ENCODE measurements at places on chromosomes 12 and 14.

DNA sequence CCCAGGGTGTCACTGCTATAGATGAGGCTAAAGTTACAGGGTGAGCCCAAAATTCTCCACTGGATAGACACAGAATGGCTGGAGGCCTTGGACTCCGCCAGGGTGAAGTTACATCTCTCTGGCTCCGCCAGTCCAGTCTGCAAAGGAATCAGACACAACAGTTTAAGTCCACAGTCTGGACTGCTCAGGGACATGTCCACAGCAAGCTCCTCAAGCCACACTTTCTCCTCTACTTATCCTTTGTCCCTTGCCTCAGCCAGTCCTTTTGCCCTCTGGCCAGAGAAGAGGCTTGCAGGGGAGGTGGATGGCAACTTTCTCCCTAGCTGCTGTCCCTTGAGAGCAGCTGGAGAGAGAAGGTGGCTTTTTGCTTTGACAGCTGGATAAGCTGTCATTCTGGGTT, 28.0 kb downstream of the PTPRB start:
- DNase-seq, result no peak

DNA sequence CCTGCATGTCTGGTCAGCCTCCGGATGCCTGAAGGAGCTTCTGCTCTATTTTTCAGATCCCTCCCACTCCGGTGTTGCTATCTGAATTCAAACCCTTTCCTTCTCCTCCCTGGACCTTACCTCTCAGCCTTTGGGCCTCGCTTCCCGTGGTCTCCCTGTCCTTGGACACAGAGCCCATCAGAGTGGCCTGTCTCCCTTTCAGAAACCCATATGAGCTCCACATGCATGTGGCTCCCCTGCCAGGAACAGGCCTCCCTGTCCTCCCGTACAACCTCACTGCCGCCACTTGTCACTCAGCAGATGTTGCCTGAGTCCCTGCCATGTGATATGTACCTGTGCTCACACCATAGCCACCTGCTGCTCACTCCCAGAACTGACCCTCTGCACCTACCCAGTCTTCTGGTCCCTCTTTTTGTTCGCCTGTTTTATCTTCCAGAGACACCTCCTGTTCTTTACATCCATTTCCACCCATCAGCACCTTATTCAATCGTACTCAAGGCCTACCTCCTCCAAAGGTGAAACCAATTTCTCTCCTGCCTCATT, 182.5 kb downstream of the ZFP36L1 start:
- DNase-seq, result no peak

- DNase-seq, result no peak
Measured at GRCh38 chr12:49624921-49625577, 1.7 kb downstream of the PRPF40B start.

DNA sequence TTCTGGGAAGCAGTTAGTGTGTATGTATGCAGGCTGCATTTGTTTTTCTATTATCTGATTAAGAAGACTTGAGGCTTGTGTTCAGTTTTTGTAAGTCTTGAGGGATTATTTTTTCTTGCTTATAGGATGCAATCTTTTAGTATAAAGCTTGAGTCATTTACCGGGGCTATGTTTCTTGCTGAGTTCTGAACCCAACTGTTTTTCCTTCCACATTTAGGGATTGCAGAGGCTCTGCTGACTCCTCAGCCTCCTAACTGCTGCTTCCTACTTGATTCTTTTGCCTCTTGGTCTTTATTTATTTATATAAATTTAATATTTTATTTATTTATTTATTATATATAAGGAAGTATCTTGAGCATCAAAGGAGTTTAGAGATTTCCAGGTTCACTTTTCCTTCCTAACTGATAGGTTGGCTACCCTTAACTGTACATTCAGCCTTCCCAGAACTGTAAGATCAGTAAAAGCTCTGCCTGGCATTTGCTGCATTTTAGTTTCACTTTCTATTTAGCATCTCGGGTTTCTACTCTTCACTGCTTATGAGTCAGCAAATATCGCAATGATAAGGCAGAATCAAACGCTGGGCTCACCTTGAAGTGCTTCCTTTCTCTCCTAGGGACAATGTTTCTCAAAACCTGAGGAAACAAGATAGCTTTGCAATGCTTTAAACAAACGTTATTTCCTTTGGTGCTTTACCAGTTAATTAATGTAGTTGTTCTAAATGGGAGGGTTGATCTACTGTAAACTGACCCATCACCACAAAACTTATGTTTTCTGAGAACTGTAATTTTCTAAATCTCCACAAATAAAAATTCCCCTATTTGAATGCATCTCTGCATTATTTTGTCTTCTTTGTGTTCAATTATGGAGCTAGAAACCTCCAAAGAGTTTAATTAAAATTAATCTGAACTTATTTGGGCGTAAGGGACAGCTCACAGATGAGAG, 1183.7 kb upstream of the TMEM132C start:
- peak; percentile 57 for DNase-seq
